ENCODE measurements at places on chromosomes 4 and X.

- DNase-seq: no peak
Measured at GRCh38 chrX:30283456-30284200, 25.6 kb downstream of the NR0B1 start.

GRCh38 chr4:121696170-121696580, 605 bp downstream of the ANXA5 start:
- peak; percentile 10 for DNase-seq

GRCh38 chr4:113607147-113607720, 154.3 kb downstream of the CAMK2D start:
- no peak for DNase-seq

DNA sequence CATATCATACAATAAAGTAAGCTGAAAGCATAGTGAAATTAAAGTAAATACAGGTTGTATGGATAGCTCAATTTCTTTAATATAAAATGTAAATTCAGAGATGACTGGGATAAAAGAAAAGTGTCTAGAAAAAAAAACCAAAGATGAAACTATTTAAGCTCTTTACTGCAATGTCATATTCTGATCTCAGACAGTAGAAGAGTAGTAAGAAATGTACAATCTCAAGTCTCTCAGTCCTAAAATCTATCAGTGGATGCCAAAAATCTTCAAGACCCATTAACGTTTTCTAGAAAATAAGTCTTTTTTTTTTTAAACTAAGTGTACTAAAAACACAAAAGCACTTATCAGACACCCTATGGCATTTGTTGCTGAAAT, 13.8 kb downstream of the MGARP start:
- no peak for DNase-seq

DNA sequence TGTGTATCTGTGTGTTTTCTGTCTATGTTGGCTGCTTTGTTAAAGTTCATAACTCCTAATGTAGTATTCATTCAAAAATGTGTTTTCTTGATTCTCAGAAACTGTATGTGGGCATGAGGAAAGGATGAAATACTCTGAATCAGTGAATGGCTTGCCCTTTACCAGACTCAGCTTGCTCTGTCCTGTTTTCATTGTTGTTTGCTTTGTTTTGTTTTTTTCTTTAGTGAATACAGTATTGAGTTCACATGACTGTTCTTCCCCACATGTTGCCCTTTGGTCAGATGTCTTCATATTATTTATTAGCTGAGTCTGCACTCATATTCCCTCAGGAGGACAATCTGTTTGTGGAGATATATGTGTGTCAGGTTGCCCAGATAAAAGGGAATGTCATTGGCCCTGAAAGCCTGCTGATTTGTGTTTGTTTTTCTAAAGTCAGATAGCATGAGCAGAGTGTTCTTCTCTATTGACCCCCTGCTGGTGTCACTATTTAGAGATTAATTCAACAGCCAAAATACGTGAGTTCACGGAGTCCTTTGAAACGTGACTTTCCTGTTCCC, 1184.4 kb downstream of the RPA4 start:
- no peak for DNase-seq

DNA sequence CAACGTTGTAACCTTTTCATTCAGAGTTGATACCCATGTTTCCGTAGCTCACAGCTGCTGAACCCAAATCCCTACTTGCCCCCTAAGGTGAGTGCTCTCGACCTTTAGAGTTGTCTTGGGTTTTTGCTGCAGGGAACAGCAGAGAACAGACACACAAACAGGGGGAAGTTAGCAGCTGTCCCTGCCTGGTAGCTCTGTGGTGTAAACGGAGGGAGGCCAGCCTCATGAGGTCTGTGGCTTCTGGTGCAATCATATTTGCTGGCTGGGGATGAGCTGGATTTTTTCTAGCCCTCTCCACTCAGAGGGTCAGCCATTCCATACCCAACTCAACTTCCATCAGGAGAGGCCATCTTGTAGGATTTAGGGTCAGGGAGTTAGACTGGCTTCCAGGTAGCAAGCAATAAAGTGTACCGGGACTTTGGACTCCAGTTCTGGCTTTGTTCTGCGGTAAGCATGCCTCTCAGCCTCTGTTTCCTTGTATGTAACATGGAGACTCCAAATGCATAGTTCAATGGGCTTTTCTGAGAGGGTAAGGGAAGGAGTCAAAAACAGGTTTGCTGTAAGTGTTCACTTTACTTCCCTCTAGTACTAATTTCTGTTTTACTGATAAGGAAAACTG, 218.9 kb downstream of the MID1IP1 start:
- DNase-seq: no peak

GRCh38 chrX:9466124-9466495, 1.3 kb downstream of the TBL1X start:
- DNase-seq: no peak

DNA sequence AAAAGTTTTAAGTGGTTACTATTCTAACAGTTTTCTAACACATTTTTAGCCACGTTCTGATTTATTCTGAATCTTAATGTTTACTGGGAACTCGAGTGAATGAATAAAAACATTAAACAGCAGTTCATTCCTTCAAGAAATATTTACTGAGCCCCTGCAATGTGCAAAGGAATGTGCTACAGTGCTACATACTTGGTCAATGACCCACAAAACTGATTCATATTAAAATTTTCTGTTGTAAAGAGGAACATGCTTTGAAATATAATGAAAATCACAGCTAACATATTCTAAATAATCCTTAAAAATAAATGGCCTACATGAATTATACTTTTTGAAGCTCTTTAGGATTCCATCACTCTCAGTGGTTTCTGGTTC, 78.7 kb downstream of the ARAP2 start:
- DNase-seq: no peak

- DNase-seq: no peak
Measured at GRCh38 chr4:129899849-129900248, 803.9 kb downstream of the C4orf33 start.

DNA sequence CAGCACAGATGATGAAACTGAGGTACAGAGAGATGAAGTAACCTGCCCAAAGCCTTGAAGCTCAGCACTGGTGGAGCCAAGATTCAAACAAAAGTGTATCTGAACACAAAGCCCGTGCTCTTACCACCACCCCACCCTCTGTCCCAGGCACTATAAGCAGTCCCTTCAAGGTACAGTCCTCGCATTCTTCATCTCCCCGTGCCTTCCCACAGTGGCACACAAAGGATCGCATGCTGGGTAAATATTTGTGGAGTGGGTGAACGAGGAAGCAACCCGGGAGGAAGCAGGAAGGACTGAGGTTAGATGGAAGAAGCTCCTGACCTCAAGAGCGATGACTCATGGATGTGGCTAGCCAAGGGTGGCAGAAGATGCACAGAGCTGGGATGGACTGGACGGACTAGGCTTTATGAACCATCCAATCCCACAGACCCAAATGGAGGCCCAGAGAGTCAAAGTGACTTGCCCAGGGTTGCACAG, 18.4 kb downstream of the IQSEC2 start:
- DNase-seq: no peak

- no peak for DNase-seq
Measured at GRCh38 chrX:101957174-101957573, 25.3 kb upstream of the ZMAT1 start.

DNA sequence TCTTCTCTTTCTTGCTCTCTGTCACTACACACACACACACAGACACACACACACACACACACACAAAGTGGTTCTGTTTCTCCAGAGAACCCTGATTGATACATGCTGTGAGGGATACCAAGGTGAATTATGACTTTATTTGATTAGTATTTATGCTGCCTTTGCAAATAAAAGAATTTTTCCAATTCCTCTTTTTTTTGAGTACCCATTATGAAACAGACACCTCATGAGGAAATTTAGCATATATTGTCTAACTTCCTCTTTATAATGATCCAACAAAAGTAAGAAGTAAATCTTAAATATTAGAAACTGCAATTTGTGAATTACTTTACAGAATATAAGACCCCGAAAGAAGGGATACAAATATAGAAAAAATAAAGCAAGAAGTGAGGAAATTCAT, 14.3 kb upstream of the RAB28 start:
- no peak for DNase-seq

DNA sequence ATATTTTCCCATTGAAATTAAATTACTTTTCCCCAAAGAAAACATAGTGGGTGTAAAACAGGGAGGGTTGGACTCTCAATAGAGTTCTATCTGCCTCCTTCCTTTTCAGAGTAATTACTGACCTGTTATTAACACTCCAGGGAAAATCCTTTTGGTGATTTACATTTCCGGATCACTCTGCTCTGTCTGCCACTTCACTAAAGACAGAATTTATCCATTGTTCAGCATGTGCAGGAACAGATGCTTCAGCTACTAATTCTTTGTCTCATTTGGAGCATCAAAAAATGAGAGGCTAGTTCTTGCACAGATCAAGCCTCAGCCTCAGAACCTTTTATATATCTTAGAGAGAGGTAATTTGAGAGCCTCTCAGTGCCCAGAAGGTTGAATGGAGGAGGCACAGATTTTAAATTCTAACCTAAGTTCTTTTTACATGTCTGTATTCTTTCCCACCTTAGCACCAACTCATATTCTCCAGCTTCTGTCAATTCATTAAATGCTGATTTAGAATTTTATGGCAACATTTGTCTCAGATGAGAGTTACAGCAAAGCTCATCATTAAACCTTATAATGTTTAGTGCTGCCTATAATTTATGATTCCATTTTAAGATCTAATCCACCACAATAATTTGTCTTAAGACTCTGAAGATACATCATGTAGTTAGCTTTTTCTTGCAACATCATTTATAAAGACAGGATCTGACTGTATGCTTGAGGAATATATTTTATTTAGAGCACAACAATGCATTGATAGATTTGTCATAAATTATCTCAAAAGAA, 1494.4 kb downstream of the STIM2 start:
- DNase-seq: no peak

- DNase-seq: no peak
Measured at GRCh38 chr4:93897559-93897958, 69.0 kb downstream of the ATOH1 start.

- no peak for DNase-seq
Measured at GRCh38 chrX:29617725-29618124, 597.6 kb upstream of the MAGEB2 start.

GRCh38 chr4:121449416-121449815, 68.6 kb upstream of the QRFPR start:
- no peak for DNase-seq

DNA sequence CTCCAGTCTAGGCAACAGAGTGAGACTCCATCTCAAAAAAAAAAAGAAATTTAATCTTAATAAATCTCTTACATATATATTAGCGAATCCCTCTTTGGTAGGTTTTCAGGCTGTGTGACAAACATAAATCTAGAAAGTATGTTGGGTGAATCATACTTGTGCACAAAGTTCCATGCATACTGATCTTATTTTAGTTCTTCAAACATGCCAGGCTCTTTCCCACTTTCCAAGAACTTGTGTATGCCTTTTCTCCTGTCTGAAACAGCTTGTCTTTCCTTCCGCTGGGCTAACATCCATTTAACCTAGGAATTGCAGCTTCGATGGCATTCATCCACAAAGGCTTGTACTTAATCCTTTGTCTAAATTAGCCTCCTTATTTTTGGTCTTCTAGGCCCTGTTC, 156.6 kb upstream of the CASK start:
- DNase-seq: no peak

DNA sequence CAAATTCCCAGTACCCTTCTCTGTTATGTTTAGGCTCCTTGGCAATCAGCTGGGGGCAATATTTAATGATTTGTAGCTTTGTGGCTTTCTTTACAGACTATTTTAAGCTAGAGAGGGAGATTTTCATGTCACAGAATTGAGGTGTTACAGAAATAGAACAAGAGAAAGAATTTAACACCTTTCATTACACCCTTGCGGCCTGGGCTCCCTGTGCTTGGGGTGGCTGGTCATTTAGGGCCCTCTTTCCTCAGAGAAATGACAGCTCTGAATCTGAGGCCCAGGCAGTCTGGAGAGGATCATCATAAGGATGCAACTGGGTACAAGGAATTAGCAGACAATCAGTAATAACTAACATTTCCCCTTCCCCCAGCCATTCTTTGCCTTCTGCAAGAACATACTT, 104.5 kb upstream of the INTU start:
- DNase-seq: no peak

DNA sequence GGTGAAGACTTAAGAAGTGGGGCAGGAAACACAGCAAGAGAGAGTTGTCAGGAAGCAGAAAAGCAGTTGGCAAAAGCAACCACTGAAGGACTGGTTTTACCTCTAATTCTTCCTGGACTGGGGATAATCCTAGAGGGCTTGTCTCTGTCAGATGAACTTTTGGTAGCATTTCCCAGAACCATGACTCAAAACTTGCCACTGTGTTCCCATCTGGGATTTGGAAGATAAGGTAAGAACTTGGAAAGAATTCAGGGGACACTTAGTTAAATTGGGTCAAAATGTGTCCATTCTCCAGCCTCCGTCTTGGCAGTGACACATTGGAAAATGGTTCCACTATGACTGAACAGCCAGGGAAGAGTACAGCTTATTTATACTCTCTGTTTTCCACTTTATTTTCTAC, 55.7 kb downstream of the CD38 start:
- DNase-seq: no peak

DNA sequence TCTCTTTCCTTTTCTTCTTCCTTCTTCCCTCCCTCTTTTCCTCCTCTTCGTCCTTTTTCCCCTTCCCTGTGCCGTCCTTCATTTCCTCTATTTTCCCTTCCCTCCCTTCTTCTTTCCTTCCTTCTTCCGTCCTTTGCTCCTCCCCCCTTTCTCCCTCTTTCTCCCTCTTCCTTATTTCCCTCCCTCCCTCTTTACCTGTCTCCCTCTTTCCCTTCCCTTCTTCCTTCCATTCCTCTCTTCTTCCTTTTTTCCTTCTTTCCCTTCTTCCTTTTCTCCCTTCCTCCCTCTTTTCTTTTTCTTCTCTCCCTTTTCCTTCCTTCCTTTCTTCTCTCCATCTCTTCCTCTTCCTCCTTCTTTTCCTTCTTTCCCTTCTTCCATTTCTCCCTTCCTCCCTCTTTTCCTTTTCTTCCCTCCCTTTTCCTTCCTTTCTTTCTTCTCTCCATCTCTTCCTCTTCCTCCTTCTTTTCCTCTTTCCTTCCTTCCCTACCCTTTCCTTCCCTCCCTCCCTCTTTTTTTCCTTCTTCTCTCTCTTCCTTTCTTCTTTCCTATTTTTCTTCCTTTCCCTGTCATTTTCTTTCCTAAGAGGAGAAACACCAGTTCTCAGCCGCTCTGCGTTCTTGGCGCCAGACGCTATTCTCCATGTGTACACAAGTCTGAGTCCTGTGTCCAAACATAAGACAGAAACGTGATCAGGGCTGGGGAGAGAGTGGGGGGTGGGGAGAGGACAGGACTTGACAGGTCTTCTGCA, 597.1 kb downstream of the MID1IP1 start:
- no peak for DNase-seq

- no peak for DNase-seq
Measured at GRCh38 chr4:7864685-7865084, 75.0 kb downstream of the AFAP1 start.

GRCh38 chr4:155114790-155115189, 93.6 kb upstream of the NPY2R start:
- DNase-seq: no peak

DNA sequence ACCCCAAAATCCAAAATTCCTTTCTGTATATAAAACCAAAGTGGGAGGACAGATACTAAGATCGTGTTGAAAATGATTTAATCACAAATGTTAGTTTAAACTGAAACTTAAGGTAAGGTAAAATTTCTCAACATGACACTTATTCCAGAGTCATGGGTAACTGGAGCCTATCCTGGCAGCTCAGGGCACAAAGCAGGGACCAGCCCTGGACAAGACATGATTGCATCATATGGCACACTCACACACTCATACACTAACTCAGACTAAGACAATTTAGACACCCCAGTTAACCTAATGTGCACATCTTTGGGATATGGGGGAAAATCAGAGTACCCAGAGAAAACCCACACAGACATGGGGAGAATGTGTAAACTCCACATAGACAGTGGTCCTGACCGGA, 244.1 kb upstream of the TEX13A start:
- no peak for DNase-seq

Data from stimulated activated CD8-positive, alpha-beta memory T cell treated with anti-CD3 and anti-CD28 coated beads, Interleukin-4, amount 100 ng/mL, for 1 hour (primary cell).